ENCODE measurements at places on chromosomes 3 and 15.

DNA sequence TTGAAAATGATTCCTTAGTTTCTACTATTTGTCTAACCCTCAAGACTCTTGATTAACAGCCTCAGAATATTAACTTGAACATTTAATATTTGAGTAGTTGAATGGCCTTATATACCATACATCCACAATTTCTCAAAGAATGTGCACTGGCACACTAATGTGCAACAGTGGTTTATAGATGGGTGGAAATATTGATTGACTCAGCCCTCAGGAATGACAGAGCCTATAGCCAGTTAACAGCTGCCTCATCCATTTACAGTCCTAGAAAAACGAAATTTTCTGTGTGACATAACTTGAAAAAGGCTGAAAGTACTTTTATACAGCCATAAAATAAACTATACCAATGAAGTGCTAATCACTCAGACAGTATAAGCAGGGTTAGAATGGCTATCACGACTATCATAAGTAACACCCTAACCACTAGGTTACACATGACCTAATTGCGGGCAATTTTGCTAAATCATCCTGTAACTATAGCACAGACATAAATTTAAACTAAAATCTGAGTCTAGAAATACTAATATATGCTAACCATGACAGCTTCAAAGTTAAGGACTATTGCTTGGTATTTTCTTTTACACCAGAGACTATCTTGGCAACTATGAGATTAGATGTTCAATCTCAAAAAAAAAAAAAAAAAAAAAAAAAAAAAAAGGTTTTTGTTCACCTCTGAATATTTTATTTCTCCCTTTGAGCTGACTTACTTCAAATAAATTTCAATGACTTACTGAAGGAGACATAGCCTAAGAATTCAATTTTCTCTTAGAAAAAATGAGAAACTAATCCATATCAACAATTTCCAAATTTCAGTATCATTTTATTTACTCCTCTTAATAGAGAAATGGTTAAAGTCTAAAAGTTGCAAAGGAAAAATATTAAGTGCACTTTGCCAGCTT is 9.3 kb downstream of the SECISBP2L start:
- peak; percentile 22 for DNase-seq

DNA sequence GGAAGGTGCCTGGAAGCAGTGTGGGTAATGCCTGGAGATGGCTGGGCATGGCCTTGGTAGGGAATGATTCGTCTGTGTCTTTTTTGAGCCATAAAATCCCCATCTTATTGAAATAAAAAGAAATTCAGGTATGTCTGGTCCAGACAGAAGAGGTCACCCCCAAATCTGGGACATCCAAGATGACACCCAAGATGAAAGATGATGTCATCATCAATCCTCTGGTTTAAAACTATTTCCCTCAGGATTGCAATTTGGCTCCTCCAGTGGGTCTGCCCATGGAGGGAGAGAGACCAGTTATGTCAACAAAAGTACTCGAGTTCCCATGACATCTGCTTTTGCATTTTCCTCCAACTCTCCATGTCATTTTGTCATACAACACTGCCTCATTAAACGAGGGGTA is 16.7 kb upstream of the CCR9 start:
- no peak for DNase-seq

- no peak for DNase-seq
Observed at GRCh38 chr3:78858174-78858573, 909.6 kb downstream of the ROBO1 start.

DNA sequence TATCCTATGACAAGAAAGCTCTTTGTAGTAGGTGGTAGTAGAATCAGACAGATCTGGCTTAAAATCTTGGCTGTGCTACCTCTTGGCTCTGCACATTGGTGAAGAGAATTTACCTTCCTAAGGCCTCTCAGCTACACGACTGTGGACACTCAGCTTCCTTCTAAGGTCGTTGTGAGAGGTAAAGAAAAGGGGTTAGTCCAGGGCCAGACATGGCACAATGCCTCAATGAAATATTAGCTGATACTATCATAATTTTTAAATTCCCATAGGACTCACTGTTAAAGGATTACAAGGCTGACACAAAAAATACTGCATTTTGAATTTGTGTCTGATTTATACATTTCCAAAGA is 80.4 kb downstream of the IGF1R start:
- DNase-seq: no peak

DNA sequence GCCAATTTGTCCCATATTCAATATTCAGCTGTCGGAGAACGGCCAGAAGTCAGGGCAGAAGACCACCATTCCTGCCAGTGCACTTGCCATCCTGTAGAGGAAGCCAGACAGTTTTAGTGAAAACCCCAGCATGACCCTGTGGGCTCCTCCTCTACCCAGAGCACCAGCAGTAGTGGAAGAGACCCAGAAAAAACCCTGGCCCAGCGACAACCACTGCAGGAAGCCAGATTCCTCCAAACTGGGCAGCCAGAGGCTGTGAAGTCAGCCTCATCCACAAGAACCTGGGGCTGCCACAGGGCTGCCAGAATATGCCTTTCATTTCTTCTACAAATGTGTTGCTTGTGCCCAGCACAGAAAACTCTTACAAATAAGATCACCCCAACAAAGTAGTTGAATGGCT is 67.3 kb downstream of the HMCES start:
- no peak for DNase-seq

- no peak for DNase-seq
Observed at GRCh38 chr3:69005791-69006482, 7.5 kb downstream of the EOGT start.

DNA sequence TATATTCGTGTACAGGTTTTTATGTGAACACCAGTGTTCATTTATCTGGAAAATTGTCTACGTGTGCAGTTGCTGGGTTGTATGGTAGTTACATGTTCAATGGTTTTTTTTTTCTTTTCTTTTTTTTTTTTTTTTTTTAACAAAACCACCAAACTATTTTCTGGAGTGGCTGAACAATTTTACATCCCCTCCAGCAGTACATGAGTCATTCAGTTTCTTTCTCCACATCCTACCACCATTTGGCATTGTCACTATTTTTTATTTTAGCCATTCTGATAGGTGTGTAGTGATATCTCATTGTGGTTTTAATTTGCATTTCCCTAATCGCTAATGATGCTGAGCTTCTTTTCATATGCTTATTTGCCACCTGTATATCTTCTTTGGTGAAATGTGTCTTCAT is 256.3 kb upstream of the EOMES start:
- DNase-seq: no peak

All from non-pigmented ciliary epithelial cell (primary cell).